Hematopoietic multipotent progenitor cell treated with erythropoietin and hydrocortisone succinate and interleukin-3 and kit ligand, for 4 days (in vitro differentiated cells): ENCODE measurements at places on chromosomes 3 and 15.
A peak's percentile ranks its signal among the peaks of the same experiment; 100 is the strongest.

GRCh38 chr3:38634111-38634510 lies 15.4 kb downstream of the SCN5A start:
- no peak for DNase-seq

DNA sequence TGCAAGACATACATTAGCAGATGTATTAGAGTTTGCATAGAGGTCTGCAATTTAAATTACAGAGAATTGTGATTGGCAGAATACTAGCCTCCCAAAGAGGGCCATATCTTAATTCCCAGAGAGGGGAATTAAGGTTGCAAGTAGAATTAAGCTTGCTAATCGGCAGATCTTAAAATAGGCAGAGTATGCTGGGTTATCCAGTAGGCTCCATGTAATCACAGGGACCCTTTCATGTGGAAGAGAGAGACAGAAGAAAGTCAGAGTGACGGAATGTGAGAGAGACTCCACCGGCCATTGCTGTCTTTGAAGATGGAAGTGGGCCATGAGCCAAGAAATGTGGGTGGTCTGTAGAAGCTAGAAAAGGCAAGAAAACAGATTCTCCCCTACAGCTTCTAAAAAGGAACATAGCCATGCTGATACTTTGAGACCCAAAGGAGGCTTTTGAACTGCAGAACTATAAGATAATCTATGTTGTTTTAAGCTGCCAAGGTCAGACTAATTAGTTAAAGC lies 38.8 kb downstream of the IMPG2 start:
- no peak for DNase-seq

- peak; percentile 62 for DNase-seq
Measured at GRCh38 chr15:71752604-71753289, 57.6 kb upstream of the NR2E3 start.

GRCh38 chr3:44984335-44984734 lies 8.3 kb downstream of the EXOSC7 start:
- DNase-seq, result no peak

DNA sequence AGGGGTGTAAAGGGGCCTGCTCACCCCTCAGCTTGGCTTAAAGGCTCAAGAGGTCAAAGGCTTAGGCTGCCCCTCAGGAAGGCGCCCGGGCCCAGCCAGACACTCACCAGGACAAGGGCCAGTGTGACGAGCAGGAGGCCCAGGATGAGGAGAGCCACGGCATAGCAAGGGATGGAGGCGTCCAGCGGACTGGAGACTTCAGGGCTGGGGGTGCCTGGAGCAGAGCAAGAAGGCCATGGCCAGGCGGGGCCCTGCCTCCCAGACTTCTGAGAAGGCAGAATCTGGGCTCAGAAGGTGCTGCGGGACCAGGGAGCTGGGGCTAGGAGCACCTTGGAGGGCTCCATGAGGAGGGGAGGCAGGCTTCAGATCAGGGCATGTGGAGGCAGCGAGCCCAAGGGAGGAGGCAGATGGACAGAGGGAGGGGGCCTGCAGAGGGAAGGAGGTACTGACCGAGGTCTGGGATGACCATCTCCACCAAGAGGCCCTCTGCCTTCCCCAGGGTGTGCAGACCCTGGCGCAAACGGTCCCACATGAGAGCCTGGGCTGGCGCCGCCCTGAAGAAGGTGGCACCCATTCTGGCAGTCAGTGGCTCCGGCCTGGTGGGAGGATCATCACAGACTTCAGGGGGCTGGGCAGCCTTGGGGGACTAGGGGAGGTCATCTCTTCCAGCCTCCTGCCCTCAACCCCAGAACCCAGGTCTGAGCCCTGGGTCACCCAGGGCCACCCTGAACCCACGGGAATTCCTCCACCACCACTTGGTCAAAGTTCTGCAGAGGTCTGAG lies 24.5 kb downstream of the C15orf39 start:
- no peak for DNase-seq

GRCh38 chr15:23924686-23925085 lies 237.6 kb upstream of the NDN start:
- no peak for DNase-seq

GRCh38 chr15:83164111-83164770 lies 43.4 kb downstream of the HDGFL3 start:
- DNase-seq, result no peak

DNA sequence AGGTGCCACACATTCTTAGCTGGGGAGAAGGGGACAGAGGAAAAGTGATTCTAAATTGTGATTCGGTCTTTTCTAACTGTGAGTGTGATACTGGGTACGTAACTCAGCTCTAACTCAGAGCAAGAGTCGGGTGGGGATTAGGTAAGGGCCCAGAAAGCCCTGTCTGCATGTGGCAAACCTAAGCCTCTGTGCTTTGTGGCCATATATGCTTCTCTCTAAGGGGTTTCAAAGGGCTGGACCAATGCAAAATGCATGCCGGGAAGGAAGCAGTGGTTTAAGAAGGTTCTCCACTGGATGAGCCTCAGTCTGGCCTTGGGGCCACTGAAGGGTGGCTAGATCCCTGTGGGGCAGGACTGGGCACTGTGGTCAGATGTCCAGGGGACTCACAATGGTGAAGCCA lies 275.8 kb downstream of the PLCL2 start:
- no peak for DNase-seq

- DNase-seq, result no peak
Measured at GRCh38 chr15:69072906-69073305, 58.4 kb downstream of the NOX5 start.

DNA sequence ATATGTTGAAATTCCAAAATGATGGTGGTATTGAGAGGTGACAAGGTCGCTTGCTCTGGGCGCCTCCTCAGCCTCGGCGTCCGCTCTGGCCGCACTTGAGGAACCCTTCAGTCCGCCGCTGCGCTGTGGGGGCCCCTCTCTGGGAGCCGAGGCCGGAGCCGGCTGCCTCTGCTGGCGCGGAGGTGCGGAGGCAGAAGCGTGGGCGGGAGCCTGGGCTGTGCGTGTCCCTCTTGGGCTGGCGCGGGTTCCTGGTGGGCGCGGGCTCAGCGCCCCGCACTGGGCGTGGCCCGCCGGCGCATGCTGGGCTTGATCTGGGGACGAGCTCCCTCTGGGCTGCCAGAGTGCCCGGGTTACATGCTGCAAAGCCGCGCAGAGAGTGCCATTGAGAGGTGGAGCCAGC lies 39.8 kb upstream of the TMC3 start:
- DNase-seq, result no peak

- DNase-seq, result no peak
Measured at GRCh38 chr3:107452436-107452835, 70.3 kb upstream of the BBX start.

DNA sequence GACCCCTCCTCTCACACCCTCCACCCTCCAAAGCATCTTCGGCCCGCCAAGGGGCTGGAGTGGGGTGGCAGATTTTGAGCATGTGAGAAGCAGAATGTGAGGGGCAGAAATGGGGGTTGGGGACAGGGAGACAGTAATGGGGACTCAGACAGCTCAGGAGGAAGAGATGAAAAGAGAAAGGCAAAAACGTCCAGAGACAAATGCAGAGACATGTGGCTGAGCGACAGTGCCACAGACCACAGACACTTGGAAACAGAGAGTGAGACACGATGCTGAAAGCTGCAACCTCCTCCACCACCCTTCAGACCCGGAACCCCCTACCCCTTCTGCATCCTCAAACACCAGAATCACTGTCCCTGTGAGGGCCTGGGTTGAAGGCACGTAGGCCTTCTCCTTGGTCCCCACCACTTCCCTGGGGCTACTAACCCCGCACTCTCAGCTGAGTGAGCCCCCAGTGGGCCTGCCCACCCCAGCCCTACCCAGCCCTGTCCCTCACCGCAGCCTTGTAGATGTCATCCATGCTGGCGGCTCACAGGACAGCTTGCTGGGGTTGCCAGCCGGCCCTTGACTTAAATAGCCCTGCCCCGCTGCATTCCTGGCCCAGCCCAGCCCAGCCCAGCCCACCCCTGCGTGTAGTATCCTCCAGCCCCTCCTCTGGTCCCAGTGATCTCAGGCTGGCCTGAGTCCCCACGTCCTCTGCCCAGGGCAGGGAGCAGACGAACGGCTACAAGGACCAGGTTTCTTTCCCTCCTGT lies at the start of gene TNNC1:
TNNC1 (minus strand) TSS at position 546 of the 754 bp plus-strand sequence; CDS start at position 520, 26 bp downstream.
- DNase-seq, result no peak

DNA sequence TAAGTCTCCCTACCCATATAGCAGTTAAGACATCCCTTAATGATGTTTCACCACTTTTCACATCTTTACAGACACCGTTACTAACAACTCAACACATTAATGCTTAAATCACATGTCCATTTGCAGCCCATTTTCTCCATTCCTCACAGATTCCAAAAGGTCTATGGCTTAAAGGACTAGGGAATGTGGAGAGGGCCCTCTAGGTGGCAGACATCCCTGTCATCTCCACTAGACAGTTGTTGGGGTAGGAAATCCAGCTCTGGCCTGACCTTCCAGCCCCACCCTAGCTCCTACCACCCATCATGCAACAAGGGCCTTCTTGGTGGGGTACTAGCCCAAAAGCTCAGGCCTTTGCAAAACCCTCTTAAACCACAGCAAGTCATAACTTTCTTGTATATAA lies 25.2 kb downstream of the CPEB1 start:
- no peak for DNase-seq

DNA sequence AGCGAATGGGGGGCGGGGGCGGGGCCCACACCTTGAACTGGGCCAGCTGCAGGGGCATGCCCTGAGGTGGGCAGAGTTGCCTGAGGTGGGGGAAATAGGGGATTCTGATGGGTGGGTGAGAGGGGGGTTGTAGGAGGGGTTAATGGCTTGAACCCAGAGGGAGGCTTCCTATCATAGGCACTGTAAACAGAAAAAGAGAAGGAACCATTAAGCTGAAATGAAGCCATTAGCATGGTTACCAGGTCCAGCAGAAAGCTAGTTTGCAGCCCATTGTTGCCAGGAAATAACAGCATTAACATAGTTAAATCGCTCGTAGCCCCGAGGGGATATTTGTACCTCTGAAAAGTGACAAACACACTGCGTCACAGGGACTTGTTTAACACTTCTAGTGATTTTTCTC lies 29.0 kb downstream of the ETV5 start:
- no peak for DNase-seq

DNA sequence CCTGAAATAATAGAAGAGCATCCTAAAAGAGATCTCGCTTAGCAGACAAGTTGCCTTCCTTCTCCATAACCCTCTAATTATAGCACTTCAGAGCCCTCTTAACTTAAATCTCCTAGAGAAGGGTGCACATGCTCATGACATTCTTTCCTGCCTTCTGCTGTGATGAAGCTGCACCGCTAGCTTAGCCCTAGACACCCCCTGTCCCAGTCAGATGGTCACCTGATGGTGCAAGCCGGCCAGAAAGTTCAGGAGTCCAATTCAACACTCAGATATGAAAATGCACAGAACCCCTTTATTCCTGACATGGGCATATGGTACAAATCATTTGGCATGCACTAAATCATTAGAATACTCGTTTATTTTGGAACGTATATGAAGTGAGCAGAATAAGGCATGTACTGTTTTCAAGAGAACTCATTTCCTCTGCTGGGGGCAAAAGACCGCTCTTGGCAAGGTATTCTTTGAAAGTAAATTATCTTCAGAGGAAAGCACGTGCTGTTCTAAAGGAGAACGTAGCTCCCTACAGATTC lies 420.4 kb upstream of the PROK2 start:
- DNase-seq, result no peak

DNA sequence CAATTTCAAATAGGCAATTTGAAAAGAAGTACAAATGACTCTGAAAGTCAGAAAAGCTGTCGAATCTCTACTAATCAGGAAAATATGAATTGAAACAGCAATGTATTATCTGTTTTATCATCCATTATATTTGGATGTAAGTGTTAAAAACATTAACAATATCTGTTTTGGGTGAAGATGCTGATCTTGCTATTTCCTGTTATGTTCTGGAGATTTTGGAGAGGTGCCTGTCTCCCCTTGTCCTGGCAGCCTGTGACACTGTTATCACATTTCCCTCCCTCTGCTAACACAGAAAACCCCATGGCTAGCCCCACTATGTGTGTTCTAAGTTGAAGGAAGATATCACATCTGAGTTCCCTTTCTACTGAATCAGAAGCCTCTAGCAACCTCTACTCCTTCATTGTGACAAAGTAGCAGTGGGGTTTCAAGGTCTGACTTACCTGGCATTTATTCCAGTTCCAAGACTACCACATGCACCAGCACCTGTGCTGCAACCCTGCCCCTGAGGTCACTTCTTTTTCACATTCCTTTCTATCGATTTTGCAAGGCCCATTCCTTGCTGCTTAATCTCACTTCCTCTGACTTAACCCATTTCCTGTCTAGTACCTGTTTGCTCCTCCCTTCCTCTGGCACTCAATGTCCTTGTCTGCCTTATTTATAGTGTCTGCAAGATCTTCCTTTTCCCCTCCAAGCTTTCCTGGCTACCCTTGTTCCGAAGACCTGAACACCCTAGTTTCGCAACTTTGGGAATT lies 95.5 kb upstream of the COL8A1 start:
- DNase-seq, result no peak

DNA sequence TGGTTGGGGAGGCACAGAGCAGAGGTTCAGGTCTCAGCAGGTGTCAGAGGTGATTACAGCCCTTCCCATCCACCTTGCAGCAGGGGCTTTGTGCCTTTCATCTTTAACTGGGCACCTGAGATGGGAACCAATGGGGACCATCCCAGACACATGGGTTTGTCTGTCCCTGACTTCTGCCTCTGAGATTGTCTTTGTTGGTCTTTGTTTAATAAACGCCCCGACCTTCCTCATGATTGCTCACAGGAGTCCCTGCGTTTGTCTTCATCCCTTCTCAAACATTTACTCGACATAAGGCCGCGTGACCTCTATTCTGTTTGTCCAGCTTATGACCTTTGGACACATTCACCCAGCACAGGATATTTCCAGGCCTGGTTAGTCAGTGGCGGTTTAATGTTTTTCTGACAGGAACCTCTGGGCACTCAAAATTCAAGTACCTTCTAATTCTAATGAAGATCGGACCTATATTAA lies 5.9 kb downstream of the ZSCAN2 start:
- no peak for DNase-seq

GRCh38 chr3:61360297-61360965 lies 109.2 kb upstream of the FHIT start:
- no peak for DNase-seq

GRCh38 chr3:56375654-56376053 lies 92.6 kb downstream of the ERC2 start:
- peak; percentile 22 for DNase-seq

GRCh38 chr3:54951405-54951804 lies 23.5 kb upstream of the LRTM1 start:
- peak; percentile 64 for DNase-seq

DNA sequence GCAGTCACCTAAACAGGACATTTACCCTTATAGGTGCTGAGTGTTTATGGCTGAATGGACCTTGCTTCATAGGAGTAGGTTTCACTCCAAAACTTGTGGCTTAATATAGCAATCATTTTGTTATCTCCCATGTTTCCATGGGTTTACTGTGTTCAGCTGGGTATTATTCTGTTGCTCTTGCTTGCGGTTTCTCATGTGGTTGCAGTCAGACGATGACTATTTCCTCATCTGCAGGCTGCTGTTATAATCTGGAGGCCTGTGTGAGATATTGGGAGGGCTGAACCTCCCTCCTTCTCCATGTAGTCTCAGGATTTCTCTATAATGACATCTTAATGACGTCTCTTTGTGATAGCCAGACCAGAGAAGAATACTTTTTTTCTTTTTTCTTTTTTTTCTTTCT lies 98.1 kb downstream of the ZPLD1 start:
- DNase-seq, result peak; percentile 83

DNA sequence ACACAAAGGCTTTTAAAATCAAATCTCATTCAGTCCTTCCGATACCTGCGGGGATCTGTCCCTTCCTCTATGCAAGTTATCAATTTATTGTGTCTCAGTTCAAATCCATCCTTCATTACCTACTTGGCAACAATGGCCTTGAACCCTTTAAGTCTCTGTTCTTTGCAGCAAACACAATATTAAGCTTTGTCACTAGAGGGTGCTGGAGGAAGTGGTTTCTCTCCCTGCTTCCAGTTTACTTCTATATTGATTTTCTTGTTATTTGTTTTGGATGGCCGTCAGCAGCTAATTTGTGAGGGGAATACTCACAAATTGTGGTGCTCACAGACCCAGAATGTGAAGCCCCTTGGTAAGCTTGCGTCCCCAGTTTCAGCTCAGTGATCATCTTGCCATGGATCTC lies 278.3 kb downstream of the FGF12 start:
- DNase-seq, result peak; percentile 22
